ENCODE measurements at places on chromosomes 11 and 22. TPM values are rescaled to one million over a fixed set of nuclear protein-coding genes. Genes with fewer than 3 reads are reported as not detected.
A peak's percentile ranks its signal among the peaks of the same experiment; 100 is the strongest.

DNA sequence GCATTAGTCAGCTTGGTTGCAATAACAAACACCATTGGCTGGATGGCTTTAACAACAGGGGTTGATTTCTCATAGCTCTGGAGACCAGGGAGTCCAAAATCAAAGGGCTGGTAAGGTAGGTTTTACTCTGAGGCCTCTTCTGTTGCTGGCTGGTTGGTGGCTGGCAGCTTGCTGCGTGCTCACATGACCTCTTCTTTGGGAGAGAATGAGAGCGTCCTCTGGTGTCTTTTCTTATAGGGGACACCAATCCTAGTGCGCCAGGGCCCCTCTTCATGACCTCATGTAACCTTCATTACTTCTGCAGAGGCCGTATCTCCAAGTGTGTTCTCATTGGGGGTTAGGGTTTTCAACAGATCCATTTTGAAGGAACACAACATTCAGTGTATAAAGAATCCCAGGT lies 1308.3 kb downstream of the TBC1D22A start:
- no peak for DNase-seq

DNA sequence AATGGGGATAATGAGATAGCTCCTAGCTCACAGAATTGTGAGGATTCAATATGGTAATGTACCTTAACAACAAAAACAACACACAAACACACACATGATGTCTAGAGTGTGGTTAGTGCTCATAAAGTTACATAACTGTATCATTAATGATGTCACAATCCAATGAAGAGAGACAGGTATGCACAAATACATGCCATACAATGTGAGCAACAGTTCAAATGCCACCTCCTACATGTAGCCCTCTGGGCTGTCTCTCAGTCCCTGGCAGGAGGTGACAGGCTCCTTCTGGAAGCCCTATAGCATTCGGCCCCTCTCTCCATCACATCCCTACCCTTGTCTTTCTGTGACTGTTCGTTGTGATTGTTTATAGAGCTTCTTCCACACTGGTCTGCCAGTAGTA lies 8.3 kb upstream of the MICALL1 start:
- no peak for DNase-seq

GRCh38 chr11:30916764-30917163 lies 330.6 kb upstream of the MPPED2 start:
- no peak for DNase-seq

DNA sequence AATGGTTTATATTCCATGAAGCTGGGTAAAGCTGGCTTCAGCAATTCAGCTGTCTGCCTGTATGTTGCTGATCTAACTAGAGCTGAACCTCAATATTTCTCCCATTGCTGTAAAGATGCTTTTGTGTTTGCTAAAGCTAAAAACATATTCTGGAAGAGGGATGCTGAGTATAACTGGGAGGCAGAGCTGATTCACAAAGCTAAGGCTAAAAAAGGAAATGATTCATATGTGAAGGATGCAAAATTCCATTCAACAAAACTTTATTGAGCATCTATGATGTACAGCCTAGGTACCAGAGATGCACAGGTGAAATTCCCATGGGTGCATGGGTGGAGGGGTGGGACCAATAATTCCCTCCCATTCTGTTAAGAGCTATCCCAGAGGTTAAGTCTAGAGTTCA lies 193.9 kb downstream of the KIF18A start:
- DNase-seq = peak; percentile 22

GRCh38 chr11:112401036-112401769 lies 140.5 kb upstream of the PLET1 start:
- no peak for DNase-seq

- DNase-seq = no peak
Observed at GRCh38 chr22:50563413-50564160, 868 bp upstream of the SYCE3 start.

The LDHAL6A gene
- not detected for total RNA-seq

The OR4C45 gene
- total RNA-seq = not detected
